ENCODE measurements at places on chromosomes 4 and X. TPM values are rescaled to one million over a fixed set of nuclear protein-coding genes. Genes with fewer than 3 reads are reported as not detected.

PABPC5 gene
- 0.58 TPM for polyA plus RNA-seq

GRCh38 chr4:88737307-88737941, 39.8 kb upstream of the NAP1L5 start:
- DNase-seq = peak; percentile 82

PHOX2B gene
- polyA plus RNA-seq = not detected

- no peak for DNase-seq
These were observed 142.5 kb downstream of the PPARGC1A start for GRCh38 chr4:23747281-23747735.

GRCh38 chrX:137550665-137551261, 15.2 kb upstream of the ZIC3 start:
- no peak for DNase-seq

STAG2 gene
- 29.9 TPM for polyA plus RNA-seq

DNA sequence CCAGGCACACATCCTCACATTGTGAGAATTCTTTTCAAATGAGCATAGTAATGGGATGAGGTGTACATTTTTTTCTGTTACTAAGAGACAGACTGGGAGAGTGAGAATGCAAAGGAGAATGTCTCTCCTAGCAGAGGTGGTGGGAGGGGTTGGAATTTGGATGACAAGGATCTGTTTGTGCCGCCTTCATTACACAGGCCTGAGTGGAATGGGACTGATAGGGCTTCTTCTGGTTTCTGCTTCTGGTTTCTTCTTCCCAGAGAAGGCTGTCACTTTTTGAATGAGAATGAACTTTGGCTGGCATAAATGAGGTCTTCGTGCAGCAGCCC, 55.4 kb downstream of the C4orf51 start:
- DNase-seq = no peak

- DNase-seq = peak; percentile 56
These were observed 68.7 kb downstream of the NBDY start for GRCh38 chrX:56797574-56798338.

DNA sequence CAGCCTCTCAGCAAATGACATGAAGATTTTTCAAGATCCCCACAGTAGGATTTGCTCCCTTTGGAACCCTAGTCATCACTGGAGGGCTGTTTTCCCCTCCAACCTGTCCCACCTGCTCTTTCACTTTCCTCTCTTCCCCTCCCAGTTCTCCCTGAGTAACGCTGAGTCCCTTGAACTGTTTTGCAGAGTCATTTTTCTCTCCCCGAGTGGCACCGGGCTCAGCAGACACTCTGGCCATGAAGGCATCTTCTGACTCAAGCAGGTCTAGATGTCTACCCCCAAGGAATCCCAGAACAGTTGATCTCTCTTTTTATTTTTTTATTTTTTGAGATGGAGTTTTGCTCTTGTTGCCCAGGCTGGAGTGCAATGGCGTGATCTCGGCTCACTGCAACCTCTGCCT, 52.2 kb downstream of the HTRA3 start:
- DNase-seq = peak; percentile 33

TGIF2LX gene
- polyA plus RNA-seq = not detected

GRCh38 chrX:150982235-150982787, 824 bp upstream of the HMGB3 start:
- no peak for DNase-seq

DNA sequence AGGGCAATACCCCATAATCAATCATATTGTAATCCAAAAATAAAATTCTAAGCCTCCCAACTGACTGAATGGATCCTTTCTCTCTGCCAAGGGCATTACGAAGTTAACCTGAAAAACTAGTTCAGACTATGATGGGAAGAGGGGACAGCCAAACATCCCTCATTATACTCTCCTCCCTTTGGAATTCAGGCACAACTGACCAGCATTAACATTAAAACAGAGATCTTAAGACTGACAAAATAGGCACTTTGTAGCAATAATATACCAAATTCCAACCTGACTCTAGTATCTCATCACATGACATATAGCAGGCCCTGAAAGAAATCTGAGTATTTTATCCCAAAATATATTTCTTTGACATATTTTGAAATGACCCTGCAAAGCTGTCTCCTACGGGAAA, 55.0 kb upstream of the SPP1 start:
- DNase-seq = no peak

MAGEA12 gene
- not detected for polyA plus RNA-seq

DNA sequence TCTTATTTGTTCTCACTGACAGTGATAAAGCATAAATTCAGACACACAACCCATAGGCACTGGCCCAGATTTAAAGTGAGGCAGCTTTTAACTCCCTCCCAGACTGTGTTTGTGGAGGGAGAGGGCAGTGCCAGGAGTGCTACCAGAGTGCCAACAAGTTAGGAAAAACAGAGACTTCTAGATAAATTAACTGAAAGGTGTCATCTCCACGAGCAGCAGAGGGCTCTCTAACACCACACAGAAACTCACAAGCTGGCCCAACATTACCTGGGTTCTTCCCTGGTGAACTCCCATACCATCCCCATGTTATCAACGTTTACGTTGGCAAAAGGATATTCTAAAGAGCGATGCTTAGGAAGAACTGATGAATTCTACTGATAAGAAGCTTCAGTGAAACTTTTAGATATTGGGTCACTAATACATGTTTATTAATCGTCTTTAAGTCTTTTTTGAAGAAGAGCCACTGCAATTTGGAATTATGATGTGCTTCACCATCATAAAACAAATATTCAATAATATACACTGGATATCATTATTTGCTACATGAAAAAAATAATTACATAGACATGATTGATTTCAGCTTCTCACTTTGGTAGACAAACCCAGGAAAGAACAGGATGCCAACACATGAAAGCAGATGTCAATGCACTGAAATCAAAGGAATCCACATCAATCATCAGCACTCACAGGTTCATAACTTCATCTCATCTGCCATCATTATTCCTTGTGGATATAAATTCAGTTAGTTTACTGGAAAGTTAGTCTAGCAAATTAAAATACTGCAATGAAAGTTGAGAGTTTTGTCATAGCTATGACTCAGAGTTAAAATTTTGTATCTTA, 121.2 kb upstream of the NAP1L5 start:
- peak; percentile 75 for DNase-seq

DNA sequence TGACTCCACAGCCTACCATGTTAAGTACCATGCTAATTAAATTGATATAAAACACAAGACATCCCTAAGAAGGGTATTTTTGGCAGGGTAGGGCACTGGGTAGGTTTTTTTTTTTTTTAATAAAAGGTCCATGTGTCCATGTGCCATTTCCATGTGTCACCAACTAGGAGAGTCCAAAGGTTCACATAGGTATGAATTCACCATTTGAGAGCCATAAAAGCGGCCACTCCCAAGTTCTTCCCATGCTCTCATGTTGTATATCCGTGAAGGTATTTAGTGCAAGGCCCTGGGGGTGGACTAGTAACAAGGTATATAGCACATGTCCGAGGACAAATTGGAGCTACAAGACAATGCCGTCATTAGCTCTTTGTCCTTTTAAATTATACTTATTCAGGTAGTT, 107.3 kb downstream of the PDE5A start:
- DNase-seq = no peak

SSX2B gene
- polyA plus RNA-seq = not detected

PTPN13 gene
- polyA plus RNA-seq = 0.60 TPM

DNA sequence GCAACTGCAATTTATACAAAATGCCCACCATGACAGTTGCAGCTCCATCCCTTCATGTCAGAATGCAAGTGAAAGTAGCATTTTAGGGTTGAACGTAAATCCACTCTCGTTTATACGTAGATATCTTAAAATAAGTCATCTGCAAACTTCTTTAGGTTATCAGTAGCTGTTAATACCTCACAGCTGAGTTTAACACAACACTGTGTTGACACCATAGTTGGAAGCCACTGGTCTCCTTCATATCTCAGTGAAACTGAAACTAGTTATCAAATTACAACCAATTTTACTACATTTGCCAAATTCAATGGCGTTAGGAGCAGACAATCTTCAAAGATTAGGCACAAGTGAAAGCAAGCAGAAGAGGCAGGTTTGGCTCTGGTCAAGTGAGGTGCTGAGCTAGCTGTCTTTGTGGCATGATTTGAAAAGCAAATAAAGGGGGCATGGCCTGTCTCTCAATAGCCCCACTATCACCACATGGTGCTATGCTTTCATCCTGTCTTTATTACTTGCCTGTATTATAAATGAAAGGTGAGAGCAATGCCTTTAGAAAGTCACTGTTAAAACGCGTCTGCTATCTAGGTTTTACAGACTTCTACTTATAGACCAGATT, 12.3 kb downstream of the PPP3CA start:
- DNase-seq = no peak

DNA sequence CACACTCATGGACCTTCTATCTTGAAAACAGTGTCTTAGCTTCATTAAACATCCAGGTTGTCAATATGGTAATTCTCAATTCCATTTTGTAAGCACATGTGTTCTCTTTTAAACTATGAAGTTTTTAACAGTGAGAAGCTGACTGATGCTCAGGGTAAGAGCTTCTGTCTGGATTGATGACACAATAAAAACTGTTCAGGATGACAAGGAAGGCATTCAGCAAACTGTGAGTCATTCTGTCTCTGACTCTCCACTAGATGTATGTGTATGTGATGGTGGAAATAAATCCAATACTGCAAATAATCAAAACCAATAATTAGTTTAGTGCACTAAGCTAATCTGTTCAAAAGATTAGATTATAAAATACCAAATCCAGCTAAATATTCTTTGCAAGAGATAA, 115.3 kb upstream of the ARX start:
- DNase-seq = no peak

DNA sequence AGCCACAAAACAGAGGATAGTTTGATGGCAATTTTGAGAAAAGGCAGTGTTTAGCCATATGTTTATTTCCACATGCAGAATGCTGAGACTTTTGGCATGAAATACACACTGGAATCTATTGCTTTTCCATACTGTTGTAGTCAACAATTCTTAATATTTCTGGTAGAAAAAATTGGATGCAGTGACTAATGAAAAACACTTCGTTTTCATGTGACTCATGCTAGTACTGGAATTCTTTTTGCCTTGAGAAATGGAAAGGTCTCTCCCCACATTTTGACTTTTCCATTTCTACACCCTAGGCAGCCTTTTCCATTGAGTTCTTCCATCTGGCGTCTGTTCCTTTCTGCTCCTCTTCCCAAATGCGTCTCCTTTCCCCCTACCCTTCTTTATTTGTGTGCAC, 425.2 kb upstream of the FTHL17 start:
- DNase-seq = no peak

HELT gene
- not detected for polyA plus RNA-seq

PLP2 gene
- polyA plus RNA-seq = 61.7 TPM

GRCh38 chr4:174316954-174317353, 33.2 kb downstream of the CEP44 start:
- DNase-seq = no peak

CXorf65 gene
- polyA plus RNA-seq = 3.4 TPM

DNA sequence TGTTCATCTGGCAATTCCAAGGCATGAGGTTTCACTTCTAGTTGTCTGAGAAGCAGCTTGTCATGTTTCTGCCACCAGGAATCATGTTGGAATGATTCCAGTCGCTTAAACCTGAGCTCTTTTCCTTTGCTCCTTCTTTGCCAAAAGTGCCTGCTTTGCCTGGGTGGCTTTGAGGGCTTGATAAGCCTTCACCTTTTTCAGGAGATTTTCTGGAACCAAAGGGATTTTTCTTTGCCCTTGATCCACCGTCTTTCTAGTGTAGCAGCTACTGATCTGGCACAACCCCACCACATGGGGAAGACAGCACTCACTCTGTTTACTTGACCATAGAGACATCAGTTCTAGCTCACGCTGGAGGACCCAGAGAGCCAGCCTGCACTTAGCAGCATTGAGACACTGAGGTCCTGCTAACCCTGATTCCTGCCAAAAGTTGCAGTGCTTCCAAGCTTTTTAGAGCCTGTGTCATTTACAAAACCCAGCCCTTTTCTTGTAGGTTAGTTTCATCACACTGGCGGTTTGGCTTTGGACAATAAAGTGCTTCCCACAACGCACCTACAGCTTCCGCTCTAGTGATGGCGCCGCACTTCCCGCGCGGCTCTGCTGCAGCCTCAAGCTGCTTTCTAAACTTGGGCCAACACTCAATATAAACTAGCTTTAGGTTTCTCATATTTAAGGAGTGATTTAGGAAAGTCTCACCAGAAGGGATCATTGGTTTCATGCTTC, 7.3 kb upstream of the CCNI start:
- DNase-seq = no peak

FAT4 gene
- polyA plus RNA-seq = under 0.01 TPM

DNA sequence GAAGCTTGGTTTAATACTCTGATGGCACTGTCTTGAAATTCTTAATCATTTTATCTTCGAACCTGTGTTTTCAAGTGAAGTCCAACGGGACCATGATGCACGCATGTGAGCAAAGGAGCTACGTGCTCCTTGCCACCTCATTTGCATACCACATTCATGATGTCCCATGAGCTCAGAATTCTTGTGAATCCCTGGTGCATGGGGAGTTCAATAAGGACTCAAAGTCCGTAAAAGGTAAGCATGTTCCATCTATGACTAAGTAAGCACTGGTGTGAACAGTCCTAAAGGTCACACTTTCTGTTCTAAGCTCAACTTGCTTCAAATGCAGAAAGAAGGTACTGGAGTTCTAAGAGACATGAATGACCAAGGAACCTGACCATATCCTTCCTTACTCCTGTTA, 13.1 kb upstream of the GPM6B start:
- no peak for DNase-seq

DNA sequence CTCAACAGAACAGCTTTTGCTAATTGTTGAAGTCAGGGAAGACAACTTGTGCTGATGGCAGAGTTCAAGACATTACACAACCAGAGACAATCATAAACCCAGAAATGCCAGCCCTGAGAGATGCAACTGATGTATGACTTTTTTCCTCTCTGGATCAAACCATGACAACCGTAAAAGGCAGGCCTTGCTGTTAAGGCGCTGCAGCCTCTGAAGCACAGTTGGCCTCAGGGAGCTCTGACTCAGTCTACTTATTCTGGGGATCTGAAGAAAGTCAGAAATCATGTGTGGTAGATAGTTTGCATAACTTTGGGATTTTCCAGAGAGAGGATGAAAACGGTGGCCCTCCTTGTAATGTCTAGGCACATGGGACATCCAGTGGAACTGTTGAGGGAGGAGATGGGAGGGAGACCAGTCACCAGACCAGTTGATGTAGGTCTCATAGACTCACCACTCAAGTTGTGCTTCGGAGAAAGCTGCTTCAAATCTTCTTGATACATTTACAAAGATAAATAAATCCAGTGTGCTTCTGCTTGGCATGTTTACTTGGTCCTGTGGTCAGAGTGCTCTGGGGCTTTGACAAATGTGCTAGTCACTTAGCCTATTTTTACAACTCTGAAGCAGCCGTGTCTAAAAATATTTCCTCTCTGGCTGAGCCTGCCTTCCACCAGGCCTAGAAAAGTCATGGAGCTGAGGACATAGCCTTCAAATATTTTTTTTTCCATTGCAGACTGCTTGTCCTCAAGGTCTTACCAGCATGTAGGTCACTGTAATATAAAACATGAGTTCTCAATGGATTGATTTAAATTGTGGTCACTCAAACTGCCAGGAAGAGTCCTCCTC, 7.5 kb downstream of the HADH start:
- peak; percentile 84 for DNase-seq

GRCh38 chrX:99073551-99073950, 1336.5 kb downstream of the PCDH19 start:
- DNase-seq = no peak

All from sigmoid colon (tissue), 7 donors.